ENCODE measurements at places on chromosomes 12 and 14.

GRCh38 chr14:37721976-37722659, 126.7 kb downstream of the TTC6 start:
- no peak for DNase-seq

DNA sequence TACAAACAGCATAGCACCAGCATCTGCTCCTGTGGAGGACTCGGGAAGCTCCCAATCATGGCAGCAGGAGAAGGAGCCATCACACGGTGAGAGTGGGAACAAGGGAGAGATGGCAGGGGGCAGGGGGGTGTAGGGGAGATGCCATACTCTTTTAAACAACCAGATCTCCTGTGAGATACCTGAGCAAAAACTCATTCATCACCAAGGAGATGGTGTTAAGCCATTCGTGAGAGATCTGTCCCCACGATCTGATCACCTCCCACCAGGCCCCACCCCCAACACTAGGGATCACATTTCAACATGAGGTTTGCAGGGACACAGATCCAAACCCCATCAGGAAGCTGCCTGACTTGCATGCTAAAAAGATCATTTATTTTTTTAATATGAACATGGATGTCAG, 499.3 kb downstream of the TMEM132D start:
- no peak for DNase-seq

DNA sequence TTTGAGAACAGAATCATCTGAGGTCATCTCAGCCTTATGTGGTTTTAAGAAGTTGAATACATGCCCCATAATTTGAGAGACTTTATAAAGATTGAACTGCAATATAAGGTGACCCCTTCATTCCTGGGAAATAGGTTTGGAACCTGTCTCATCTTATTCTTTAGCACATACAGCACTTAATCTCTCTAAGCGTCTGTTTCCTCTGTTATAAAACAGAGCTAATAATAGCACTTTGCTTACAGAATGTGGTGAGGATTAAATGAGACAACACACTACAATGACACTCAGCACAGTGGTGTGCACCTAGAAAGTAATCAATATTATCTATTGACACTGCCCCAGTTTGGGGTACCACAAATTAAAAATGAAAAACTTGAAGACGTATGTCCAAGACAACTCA, 102.1 kb downstream of the DUSP6 start:
- DNase-seq: no peak

DNA sequence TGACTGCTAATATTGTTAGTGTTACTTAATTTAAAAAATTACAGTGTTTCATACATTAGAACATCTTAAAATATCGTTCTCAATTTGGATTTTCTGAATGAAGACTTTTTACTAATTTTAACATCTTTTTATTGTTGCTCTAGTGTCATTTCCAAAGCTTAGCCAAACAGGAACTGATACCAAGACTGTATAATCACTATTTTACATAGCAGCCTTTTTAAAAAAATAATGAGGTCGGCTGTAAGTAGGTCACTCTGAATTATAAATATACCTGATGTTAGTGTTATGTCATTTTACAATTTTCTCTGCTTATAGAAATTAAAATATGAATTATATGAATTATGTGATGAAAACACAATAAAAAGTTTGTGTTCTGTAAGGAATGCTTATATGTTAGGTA, 321.5 kb downstream of the TMEM117 start:
- no peak for DNase-seq

GRCh38 chr12:14846876-14847580, 3.7 kb upstream of the ART4 start:
- no peak for DNase-seq

- no peak for DNase-seq
These were observed 64.1 kb downstream of the ITPR2 start for GRCh38 chr12:26768611-26769603.

GRCh38 chr12:113007166-113007565, 28.8 kb downstream of the OAS2 start:
- no peak for DNase-seq

DNA sequence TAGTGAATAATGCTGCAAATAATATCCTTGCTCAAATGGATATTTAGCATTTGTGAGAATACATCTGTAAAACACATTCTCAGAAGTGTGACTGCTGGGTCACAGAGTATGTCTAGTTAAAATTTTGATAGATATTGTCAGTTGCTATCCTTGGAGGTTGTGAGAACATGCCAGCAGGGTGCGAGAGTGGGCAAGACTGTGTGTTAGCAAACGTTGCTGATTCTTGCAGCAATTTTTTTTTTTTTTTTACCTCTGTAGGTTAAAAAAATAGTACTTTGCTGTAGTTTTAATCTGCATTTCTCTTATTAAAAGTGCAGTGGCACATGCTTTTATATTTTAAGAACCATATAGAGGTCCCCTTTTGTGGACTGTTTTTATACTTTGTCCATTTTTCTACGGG, 4.5 kb upstream of the NYNRIN start:
- DNase-seq: no peak

DNA sequence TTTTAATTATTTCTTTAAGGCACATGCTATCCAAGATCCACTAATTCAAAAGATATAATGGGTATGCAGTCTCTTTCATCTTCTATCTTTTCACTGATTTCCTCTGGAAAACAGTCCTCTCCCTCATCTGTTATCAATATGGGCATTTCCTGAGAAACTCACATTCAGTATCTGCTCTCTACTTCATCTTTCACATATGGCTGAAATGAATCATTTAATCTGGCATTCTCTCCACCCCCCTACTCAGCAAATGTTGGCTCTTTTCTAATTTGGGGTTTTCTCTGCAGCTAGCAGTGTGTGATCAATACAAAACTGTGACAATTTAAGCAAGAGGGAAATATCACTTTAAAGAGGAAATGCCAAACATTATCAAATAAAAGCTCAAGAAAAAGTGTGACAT, 157.1 kb upstream of the TMTC1 start:
- DNase-seq: no peak

DNA sequence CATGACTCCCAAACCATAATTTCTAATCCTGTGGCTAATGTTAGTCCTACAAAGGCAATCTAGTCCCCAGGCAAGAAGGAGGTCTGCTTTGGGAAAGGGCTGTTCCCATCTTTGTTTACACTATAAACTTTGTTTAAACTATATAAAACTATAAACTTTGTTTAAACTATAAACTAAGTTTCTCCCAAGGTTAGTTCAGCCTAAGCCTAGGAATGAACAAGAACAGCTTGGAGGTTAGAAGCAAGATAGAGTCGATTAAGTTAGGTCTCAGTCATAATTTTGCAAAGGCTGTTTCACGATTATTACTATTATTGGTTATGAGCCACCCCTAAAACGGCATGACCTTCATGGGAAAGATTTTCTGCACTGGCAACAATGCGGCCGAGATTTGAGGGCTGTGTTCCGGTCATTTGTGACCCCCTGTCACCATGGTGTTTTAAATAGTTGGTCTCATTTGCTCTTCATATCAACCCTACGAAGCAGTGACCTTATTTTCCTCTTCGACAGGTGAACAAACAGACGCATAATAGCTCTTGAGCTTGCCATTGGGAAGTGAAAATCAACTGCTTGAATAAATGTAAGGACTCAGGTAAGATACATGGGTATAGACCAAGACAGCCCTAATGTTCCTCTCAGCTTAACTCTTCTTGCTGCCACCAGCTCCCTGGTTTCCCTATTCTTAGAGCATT, 322.6 kb upstream of the TMEM132C start:
- DNase-seq: no peak

- no peak for DNase-seq
These were observed 34.0 kb downstream of the CD9 start for GRCh38 chr12:6234214-6234613.

DNA sequence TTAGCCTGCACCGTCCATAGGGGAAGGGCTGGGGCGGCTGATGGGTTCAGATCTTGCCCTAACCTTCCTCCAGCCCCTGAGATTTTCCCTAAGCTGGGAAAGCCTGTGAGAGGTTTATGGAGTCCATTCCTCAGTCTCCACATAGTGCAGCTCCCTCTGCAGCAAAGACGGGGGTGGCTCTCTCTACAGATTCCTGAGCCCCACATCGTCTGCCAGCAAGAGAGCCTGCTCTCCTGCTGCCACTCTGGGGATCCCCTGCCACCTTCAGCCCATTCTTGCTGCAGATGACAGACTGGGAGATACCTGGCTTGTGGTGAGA, 3.1 kb downstream of the SMIM41 start:
- DNase-seq: no peak

GRCh38 chr14:92678766-92679165, 69.7 kb downstream of the LGMN start:
- DNase-seq: no peak

DNA sequence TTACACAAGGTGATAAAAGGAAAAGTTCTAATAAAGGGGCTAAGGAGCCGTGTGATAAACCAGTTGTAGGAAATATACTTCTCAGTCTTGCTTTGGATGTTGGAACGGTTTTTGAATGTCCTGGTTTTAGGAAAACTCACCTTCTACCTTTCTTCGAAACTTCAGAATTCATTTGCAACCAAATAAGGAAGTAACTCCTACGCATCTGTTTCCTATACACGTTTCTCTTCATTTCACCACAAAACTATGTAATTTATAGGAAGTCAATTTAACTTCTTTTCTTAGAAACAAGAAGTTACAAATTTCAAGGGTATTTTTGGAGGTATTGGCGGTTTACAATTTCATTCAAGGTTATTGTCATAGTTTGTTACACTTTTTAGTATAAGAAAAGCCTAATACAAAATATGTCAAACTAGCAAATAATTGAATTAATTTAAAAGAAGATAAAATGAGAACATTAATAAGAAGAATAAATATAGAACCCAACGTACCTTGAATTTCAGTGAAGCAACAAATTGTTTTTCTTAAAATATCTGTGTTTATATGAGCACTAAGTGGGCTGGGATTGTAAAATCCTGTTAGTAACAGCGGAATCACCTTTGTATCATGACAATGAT, 33.2 kb upstream of the CD69 start:
- no peak for DNase-seq

DNA sequence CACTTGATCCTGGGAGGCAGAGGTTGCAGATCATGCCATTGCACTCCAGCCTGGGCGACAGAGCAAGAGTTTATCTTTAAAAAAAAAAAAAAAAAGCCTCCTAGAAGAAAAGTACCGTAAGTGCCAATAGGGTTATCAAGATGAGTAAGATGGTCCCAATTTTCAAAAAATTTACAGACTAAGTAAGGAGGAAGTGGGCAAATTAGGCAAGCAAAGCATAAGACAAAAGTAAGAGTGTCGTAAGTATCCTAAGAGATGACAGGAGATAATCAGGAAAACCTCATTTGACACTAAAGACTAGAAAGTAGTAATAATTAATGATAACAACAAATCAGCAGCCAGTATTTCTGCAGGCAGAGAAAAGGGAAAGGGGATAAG, 12.2 kb downstream of the PYM1 start:
- no peak for DNase-seq

- DNase-seq: no peak
These were observed 71.2 kb downstream of the TNFAIP2 start for GRCh38 chr14:103194256-103195045.

DNA sequence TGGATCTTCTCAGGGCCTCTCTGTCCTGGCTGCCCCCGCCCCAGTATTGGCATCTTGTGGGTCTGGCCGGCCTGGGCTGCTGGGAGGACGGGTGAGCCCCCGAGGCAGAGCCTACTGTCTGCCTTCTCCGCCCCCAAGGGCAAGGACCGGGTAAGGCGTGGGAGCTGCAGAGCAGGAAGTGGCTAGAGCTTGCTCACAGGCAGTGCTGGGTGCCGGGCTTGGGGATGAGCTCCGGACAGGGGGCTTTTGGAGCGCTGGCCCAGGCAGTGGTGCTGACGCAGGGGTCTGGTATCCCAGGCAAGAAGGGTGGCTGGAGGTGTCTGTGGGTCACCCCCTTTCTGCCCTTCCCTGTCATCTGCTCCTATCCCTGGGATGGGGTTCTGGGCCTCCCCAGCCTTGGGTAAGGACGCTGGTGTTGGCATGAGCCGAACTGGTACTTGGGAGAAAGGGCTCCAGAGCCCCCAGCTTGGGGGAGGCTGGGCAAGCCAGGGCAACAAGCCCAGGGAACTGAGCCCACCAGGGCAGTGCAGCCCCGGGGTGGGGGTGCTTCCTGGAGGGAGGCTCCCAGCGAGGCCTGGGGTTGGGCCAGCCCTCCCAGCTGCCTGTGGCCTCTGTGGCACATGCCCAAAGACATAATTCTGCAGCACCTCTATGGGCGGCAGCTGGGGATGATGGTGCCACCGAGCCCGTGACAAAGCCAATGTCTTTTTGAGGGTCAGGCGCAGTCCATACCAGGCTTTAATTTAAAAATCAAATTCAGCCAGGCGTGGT, 126.3 kb downstream of the KIF26A start:
- no peak for DNase-seq

DNA sequence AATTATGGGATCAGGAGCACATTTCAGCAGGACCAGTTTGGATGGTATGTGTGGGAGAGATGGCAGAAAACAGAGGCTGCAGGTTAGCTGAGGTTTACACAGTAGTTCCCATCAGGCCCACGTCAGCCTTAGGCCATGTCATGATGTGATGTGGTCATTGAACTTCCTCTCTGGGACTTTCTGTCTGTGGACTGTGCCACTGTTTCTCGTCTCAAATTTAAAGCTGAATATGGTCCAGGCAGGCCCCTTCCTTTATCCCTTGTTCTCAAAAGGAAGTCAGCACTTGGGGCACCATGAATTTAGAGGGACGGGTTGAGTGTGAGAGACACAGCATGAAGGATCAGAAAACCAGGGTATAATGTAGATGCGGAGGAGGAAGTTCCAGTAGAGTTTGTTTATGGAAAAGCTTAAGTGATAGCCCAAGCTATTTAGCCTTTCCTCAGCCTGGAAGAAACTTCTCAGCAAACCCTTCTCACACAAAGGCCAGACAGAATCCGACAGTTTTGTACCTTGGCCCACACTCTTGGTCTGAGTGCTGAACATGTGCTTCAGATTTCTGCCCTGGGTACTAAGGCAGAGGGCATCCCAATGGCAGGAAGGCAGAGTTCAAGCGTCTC, 3.6 kb upstream of the IGFBP6 start:
- no peak for DNase-seq

DNA sequence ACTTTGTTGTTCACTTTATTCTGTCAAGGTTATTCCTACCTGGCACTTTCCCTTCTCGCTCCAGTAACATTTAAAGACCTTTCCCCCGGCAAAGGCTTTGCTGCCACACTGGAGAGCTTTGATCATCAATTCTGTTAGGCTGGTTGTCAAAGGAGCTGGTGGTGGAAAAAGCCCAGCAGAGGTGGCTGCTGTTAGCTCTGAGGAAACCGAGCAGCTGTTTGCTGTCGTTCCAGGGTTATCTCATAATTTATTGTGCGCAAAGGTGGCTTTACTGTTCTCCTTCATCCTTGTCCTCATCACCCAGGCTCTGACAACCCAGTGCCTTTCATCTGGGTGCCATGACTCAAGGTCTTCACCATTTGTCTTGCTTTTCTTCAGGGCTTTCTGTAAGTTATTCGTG, 38.2 kb upstream of the CRADD start:
- no peak for DNase-seq

DNA sequence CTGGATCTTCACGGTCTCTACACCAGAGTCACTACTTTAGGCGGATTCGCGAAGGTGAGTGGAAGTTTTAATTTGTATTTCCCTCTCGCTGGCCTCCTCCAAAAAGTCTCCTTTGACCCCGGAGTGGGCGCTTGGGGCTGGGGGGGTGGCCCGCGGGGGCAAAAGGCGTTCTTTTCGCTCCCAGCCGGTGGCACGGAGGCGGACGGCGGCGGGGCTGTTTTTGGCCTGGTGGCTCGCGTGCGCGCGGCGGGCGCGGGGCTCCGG, 510 bp downstream of the ARID2 start:
- no peak for DNase-seq

All from stimulated activated CD8-positive, alpha-beta memory T cell treated with anti-CD3 and anti-CD28 coated beads, Interleukin-12 subunit alpha, Interleukin-12 subunit beta, amount 100 ng/mL, for 4 hours (primary cell).